ENCODE measurements at places on chromosomes 11 and 22.
A peak's percentile ranks its signal among the peaks of the same experiment; 100 is the strongest.

DNA sequence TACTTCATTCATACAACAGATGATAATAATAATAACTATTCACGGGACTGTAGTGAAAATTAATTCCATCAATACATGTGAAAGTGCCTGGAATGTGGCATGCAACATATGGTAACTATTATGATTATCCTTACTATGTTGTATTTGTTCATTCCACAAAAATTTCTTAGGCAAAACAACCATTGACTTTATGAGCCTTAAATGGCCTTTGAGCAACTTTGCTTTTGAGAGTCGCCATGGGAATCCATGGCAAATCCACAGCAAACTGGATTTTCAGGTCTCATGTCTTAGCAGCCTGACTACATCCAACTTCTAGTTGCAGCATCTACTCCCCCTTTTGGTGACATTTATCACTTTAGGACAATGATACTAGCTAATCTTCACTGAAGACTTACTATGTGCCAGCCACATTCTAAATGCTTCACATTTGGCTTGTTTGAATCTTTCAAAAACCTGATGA is 56.8 kb downstream of the SLC1A2 start:
- DNase-seq = no peak

DNA sequence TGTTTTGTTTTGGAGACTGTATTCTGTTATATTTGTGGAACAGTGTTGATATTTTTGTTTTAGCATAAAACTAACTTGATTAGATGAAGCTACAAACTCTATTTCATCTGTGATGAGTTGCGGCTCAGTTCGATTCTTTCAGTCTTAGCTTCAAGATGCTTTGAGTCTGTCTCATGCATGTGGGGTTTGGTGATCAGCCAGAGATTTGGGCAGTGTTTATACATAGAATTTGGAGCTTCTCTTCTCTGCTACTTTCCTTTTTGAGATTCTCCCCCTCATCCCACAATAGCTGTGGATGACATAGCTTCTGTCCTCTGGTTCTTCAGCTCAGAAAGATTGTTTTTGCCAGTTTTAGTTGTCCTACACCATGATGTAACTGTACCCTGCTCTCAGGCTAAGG is 90.4 kb downstream of the ARHGAP20 start:
- no peak for DNase-seq

DNA sequence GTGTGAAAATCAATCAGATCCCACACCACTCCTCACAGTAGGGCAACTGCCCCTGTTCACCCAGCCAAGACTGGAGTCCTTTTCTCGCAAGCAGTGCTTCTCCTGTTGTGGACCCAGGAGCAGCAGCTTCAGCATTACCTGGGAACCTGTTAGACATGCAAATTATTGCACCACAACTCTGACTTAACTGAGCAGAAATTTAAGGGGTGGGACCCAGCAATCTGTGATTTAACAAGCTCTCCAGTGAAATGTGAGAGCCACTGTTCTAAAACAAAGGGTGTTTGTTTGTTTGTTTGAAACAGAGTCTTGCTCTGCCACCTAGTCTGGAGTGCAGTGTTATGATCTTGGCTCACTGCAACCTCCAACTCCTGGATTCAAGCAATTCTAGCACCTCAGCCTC is 591.4 kb downstream of the SOX6 start:
- no peak for DNase-seq

GRCh38 chr11:36463781-36464180 is 46.3 kb downstream of the TRAF6 start:
- DNase-seq = no peak

GRCh38 chr11:67627441-67627811 is 2.3 kb downstream of the NUDT8 start:
- no peak for DNase-seq

- DNase-seq = no peak
Measured at GRCh38 chr11:2827792-2828191, 57.8 kb downstream of the CDKN1C start.

GRCh38 chr22:45483319-45483718 is 19.4 kb upstream of the FBLN1 start:
- DNase-seq = no peak

- DNase-seq = no peak
Measured at GRCh38 chr22:37043828-37044538, 7.6 kb upstream of the KCTD17 start.

GRCh38 chr11:121089566-121089965 is 11.5 kb upstream of the TECTA start:
- no peak for DNase-seq

GRCh38 chr11:78420255-78420764 is 2.7 kb upstream of the GAB2 start:
- no peak for DNase-seq

- DNase-seq = no peak
Measured at GRCh38 chr11:108994887-108995286, 330.0 kb downstream of the DDX10 start.

DNA sequence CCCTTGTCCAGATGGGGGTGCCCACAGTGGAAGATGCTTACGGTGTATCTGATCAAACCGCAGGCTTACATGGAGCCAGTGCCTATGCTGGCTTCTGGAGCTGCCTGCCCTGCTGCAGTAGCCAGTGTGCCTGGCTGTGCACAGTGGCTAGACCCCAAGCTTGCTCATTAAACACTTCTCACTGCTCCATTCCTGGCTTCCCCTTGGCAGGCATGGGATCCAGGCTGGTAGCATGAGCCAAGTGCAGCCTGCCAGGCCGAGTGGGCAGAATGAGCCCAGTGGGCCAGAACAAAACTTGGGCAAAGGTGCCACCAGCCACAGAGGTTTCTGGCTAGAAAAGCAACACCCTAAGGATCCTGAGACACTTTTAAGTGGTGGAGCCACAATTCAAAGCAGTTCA is 55.4 kb upstream of the B3GNT6 start:
- no peak for DNase-seq

GRCh38 chr11:92852229-92852628 is 117.2 kb upstream of the MTNR1B start:
- DNase-seq = no peak

GRCh38 chr11:803770-804598 is 1.0 kb downstream of the PIDD1 start:
- no peak for DNase-seq

GRCh38 chr11:109422870-109423465 is 978 bp downstream of the C11orf87 start:
- no peak for DNase-seq

DNA sequence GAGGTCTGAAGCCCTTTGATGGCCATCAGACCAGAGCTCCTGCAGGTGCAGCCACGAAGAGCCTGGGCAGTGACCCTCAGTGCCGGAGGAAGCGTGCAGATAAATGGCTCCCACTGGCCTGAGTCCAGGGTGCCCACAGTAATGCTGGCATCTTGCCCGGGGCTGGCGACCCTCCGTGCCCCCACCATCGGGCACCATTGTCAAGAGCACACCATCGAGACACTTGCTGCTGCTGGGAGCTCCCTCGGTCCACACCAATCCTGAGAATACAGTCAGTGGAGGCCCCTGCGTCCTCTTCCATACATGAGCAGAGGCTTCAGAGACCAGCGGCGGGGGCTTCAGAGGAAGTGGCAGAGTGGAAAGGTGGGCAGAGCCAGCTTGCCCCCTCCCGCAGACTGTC is 1448.3 kb downstream of the BRD1 start:
- no peak for DNase-seq

DNA sequence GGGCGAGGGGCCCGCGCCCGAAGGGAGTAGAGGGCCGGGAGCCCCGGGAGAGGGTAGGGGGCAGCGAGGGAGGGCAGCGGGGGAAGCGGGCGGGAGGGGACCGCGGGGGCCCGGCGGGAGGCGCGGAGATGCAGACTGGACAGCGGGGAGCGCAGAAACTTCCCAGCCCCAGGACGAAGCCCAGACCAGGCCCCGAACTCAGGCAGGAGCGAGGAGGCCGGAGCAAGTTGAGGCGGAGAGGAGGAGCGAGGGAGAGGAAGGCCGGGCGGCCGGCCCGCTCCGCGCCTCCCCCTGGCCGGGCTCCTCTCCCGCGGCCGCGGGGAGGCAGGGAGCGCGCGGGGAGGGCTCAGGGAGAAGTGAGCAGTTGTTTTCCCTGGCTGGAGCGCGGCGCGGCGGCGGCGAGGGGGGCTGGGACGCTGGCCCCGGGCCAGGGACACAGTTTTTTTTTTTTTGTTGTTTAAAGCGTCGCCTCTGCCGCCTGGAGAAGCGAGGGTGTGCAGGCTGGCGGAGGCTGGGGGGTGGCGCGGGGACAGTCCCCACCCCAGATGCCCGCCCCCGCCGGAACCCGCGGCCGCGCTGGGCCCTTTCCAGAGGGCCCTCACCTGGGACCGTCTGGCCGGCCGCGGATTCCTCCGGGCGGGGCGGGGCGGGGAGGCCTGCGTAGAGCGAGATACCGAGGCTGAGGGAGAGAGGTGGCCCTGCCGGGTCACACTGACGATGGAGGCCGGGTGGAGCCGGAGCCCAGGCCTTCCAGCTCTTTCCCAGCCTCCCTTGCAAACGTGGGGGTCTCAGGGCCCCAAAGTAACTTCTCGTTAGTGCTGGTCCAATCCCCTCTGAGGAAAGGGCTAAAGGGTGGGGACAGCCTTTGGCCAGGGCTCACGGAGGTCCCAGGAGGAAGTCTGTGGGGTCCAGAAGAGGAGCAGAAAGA is at the start of gene LTBP3:
Gene LTBP3, minus strand, starts transcription at position 358 of the 928 bp plus-strand sequence. CDS start 400 bp downstream, outside the sequence.
- peak; percentile 40 for DNase-seq

DNA sequence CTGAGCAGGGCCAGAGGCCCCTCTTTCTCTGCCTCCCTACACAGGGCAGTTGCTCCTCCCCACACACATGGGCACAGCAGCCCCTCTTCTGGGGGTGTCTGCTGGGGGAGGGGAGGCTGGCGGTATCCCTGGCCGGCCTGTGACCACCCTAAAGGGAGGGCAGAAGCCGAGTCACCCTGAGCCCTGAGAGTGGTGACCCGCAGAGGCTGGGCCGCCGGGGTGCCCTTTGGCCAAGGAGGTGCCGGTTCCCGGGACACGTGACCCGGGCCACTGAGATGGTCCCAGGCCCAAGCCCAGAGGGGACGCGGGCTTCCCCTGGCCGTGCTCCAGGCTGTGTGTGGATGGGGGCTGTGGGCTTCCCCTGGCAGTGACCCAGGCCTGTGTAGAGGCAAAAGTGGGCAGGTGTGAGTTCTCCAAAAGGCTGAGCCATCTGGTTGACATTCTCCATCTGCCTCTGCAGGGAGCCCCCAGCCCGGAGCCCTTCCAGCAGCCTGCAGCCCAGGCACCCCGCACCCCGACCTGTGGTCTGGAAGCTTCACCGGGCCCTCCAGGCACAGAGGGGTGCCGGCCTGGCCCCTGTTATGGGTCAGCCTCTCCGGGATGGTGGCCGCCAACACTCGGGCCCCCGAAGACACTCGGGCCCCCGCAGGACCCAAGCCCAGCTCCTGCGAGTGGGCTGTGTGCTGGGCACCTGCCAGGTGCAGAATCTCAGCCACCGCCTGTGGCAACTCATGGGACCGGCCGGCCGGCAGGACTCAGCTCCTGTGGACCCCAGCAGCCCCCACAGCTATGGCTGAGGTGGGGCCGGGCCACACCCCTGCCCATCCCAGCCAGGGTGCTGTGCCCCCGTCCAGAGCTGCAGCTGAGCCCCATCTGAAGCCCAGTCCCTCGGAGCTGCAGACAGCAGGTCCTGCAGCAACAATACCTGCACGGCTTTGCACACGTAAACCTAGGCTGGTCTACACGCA is 1.0 kb downstream of the ADM2 start:
- no peak for DNase-seq

GRCh38 chr11:77232242-77232641 is 69.2 kb downstream of the GDPD4 start:
- no peak for DNase-seq

- DNase-seq = no peak
Measured at GRCh38 chr11:34792814-34793258, 123.3 kb downstream of the APIP start.

- DNase-seq = peak; percentile 9
Measured at GRCh38 chr11:75635066-75635862, 33.6 kb downstream of the MAP6 start.

DNA sequence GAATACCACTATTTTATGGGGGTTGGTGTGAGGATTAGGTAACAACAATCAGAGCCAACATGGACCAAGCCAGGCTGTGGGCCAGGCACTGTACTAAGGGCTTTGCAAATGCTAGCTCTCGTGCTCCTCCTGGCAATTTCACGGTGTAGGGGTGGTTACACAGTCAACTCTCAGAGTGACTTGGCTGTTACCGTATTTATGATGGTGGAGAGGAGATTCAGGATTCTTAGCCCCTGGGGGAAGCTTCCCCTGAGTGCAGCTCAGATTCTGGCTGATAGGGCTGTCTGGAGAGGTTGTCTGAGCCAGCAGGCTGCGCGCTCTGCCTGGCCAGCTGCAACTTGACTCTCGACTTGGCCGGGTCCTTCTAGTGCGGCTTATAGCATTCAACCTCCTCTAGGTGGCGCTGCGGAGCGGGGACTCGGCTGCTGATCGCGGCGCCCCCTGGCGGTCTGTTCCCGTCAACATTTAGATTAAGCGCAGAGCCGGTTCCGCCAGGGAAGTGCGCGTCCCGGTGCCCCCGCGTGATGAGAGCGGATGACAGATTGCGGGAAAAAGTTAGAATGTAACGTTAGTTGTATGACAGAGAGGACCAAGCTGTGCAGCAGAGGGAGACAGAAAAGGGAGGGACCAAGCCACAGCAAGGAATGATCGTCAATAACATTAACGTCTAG is 4.5 kb upstream of the NCF4 start:
- DNase-seq = peak; percentile 70

DNA sequence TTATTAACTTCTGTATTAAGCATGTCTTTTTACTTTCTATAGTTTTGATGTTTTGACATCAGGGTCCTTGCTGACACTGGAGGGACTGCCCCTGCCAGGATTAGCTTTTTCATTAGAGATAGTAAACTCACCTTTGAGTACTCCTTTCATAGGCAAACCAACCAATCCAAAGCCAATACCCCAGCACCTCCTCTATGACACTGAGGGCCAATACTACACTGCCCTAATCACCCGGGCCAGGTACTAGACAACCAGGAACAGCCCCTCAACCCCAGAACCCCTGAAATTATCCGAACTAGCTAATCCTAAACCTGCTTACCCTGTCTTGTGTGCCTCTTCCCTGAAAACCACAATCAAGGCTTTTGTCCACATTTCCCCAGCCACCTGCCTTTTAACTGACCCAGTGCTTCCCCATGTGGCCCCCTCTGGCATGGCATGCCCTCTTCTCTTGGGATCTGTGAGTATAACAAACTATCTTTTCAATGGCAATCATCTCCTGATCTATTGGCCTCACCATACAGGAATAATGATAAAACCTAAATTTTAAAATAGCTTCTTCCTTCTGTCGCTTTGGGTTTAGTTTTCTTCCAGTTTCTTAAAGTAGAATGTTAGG is 31.2 kb downstream of the RAB6A start:
- no peak for DNase-seq

GRCh38 chr11:103257360-103257759 is 148.1 kb downstream of the DYNC2H1 start:
- no peak for DNase-seq

- DNase-seq = no peak
Measured at GRCh38 chr11:855796-856195, 13.1 kb downstream of the TSPAN4 start.

- DNase-seq = peak; percentile 56
Measured at GRCh38 chr11:67507242-67507863, 609 bp downstream of the CDK2AP2 start.

- DNase-seq = no peak
Measured at GRCh38 chr11:96338910-96339705, 3.9 kb downstream of the MAML2 start.
